CD4-positive, alpha-beta T cell treated with Interleukin-2 at 100 ng/mL for 4 hours (primary cell): ENCODE measurements at places on chromosomes 11 and 22.

DNA sequence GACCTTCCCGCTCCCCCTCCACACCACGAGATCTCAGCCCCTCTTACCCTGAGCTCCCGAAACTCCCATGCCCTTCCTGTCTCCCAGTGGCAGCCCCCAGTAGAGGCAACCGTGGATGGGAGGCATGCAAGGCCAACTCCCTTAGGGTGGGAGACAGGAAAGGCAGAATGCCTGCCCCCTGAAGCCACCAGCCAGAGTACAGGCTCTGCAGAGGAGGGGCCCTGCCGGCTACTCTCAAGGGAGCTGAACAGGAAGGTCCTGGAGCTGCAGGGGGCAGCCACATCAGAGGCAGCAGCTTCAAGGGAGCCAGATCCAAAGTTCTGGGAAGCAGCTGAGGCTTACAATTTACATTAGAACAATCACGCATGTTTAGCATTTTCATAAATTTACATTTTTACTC is 38.3 kb downstream of the PDE2A start:
- no peak for DNase-seq

GRCh38 chr11:37558619-37559210 is 960.7 kb upstream of the RAG2 start:
- no peak for DNase-seq

- DNase-seq, result no peak
Observed at GRCh38 chr11:3823762-3824506, 15.6 kb downstream of the PGAP2 start.

DNA sequence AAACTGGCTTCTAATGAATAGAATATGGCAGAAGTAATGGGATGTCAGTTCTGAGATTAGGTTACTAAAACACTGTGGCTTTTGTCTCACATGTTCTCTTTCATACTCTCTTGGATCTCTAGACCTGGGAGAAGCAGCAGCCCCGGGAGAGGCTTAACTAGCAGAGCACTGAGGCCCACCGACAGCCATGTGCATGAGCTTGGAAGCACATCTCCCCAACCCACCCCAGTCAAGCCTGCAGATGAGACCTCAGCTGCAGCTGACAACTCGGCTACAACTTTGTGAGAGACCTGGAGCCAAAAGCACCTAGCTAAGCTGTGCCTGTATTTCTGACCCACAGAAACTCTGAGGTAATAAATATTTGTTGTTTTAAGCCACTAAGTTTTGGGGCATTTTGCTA is 100.8 kb downstream of the TRIM29 start:
- no peak for DNase-seq

- no peak for DNase-seq
Observed at GRCh38 chr22:26789951-26790350, 132.6 kb downstream of the MIAT start.
